DMS79 treated with DMSO at 0.1 percent for 48 hours (cell line): ENCODE measurements at places on chromosomes 7 and 10.

GRCh38 chr7:1818575-1819258, 148.6 kb downstream of the ELFN1 start:
- no peak for DNase-seq

GRCh38 chr7:89002981-89003956, 207.7 kb upstream of the TEX47 start:
- DNase-seq, result no peak

DNA sequence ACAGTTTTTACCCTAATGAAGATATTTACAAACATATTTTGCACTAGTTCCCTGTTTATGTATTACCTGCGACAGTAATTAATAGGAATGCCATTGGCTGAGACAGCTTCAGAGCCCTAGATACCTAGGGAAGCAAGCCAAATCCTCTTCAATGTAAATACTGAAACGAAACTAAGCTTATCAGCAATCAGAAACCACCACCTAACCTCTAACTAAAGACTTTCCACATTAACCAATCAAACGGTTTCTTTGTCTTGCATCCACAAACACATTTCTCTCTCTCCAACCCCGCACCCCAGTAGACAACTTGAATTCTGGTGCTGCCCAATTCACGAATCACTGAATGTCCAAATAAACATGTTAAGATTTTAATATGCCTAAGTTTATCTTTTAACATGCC, 474.4 kb upstream of the C7orf33 start:
- no peak for DNase-seq

- no peak for DNase-seq
These were observed 871 bp downstream of the POP7 start for GRCh38 chr7:100706672-100707311.

DNA sequence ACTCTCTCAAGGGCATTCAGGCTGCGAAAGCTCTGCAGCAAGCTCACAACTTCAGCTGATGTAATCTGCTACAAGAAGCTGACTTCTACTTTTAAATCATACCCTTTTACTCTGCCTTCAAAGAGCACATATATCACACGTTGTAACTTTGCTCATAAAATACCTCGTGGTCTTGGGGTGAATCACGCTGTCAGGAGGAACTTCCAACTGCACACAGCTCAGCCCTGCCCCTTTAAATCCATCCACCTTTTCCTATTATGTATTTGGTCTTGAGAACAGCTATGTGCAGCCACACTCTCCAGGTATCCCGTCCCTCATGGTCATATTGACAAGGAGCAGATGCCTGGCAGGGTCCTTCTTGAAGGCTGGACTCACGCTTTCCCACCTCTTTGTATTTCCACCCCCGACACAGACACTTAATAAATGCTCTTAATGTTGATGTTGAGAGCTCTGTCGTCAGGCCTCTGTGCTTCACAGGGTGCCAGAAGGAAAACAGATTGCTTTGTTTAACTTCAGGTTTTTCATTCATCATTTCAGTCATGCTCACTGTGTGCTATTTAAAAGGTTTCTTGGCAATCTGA, 47.6 kb downstream of the ICA1 start:
- DNase-seq, result peak; percentile 96

- DNase-seq, result no peak
These were observed 494.0 kb downstream of the KIF20B start for GRCh38 chr10:90195288-90195840.

DNA sequence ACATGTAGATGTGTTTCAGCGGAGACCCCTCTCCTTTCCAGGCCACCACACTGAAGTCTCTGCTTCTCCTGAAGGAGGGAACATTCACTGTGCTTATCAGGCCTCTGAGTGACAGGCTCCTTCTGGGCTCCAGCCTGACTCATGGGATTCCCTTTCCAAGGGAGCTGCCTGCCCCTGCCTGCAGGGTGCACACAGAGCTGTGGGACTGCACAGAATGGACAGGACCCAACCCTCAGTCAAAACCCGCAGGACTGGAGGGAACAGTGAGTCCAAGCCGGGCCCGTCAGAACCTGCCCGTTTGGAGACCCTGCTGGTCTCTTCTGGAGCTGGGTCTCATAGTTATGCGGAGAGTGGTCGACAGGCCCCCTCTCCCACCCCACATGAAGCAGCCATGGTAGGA, 32.6 kb downstream of the PLAC9 start:
- no peak for DNase-seq

DNA sequence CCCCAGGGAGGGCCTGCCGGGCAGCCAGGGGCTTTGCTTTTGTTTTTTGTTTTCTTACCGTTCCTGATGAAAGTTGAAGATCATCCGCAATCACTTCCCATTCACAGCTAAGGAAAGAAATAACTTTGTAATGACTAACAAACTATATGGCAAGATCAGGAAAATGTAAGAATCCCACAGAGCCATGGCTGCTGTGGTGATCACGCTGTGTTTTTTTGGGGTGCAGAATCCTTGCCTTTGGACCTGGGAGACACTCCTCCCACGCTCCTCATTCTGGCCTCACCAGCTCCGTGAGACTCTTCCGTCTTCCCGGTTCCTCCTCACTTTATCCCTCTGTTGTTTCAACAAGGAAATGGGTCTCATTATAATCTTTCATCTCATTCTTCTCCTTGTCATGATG, 443.0 kb upstream of the MGMT start:
- DNase-seq, result no peak

DNA sequence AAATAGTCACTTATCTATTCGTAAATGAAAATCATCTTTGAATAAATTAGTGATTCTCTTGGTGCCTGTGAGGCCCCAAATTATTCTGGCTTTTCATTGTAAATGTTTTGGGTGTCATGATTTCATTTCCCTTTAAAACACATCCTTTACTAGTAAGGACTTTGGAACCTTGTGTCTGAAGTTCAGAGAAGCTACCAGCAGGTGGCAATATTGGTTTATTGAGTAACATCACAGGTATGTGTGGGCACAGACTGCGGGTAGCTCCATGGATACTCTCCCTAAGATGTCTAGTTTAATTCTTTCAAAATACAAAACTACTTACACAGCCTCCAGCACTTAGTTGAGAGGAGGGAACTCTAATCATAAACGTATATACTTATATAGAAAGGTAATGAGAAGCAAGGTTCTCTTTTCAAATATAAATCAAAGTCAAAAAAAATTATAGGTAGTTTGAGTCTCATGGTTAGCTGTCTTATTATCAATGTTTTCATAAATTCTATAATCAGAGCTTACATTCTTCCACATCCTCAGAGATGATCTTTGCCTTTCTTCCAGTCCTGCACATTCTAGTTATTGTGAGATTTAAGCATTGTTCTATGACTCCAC, 449.6 kb downstream of the GRM8 start:
- peak; percentile 65 for DNase-seq

GRCh38 chr7:86950360-86950759, 109.1 kb downstream of the ELAPOR2 start:
- DNase-seq, result no peak

DNA sequence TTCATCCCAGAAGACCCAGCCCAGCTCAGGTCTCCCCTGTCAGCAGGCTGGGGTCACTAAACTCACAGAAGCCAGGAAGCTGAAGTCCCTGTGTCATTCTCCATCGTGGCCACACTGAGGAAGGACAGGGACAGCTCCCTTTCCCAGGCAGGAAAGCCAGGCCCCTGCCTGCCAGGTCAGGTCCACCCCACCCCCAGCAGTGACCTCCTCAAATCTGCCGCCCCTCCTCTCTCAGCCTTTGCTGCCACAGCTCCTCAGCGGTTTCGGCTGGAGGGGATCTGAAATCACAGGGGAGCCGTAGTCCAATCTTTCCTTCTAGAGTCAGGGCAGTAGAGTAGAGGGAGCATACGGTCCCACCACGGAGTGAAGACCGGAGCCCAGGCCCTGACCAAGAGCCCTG, 150.9 kb upstream of the UNC5B start:
- no peak for DNase-seq
